ENCODE measurements at places on chromosomes 4 and X. TPM values are rescaled to one million over a fixed set of nuclear protein-coding genes. Genes with fewer than 3 reads are reported as not detected.
A peak's percentile ranks its signal among the peaks of the same experiment; 100 is the strongest.

GRCh38 chr4:41538017-41538733 lies at the start of gene LIMCH1:
TSS of gene LIMCH1 (plus strand) at chr4:41538157. CDS start at chr4:41605996, 67,839 bp downstream.
- peak; percentile 46 for DNase-seq

DNA sequence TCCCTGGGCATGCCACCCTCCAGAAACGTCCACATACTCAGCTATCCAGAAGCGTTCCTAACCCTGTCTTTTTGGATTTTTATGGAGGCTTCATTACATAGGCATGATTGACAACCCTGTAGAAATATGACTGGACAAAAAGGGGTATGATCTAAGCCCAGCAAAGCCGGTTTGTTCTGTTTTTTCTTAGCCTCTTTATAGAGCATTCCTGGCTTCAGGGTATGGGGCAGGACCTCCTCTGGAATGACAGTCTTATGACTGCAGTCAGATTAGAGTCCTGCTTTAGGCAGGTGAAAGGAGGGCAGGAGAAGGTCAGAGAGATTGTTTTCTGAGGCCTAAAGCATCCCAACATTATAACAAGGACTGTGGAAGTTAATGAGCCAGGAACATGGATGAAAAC lies 137.4 kb downstream of the DCLK2 start:
- DNase-seq: no peak

DNA sequence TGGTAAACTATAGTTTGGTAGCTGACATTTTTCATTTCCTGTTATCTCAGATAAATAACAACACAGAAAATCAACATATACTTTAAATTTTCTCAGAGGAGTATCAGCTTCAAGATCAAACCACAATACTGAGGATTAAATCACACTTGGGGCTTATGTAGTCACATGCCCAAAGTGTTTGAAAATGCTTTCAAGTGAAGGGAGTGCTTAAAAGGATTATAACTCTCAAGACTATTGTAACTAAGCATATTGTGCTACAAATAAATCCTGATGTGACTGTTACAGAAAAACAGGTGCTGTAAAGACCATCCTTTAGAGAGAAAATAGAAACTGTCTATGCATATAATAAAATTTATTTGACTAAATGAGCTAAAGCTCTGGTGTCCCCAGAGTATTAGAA lies 887.6 kb downstream of the ADGRL3 start:
- no peak for DNase-seq

DNA sequence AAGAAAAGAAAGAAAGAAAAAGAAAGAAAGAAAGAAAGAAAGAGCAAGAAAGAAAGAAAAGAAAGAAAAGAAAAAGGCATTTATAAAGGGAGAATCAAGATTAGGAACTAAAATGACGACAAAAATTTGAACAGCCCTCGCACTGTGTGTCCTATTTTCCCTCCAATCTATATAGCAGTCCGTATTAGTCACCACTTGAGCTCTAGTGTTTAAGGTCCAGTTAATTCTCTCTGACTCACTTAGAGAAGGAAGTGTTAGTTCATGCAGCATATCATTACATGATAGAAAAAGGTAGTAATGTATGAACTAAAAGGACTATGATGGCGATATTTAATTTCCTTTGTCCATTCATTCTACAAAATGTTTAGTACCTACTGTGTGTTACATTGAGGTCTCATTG lies 122.7 kb downstream of the CBLL2 start:
- DNase-seq: no peak

GRCh38 chr4:11605597-11605996 lies 176.9 kb upstream of the HS3ST1 start:
- DNase-seq: no peak

DNA sequence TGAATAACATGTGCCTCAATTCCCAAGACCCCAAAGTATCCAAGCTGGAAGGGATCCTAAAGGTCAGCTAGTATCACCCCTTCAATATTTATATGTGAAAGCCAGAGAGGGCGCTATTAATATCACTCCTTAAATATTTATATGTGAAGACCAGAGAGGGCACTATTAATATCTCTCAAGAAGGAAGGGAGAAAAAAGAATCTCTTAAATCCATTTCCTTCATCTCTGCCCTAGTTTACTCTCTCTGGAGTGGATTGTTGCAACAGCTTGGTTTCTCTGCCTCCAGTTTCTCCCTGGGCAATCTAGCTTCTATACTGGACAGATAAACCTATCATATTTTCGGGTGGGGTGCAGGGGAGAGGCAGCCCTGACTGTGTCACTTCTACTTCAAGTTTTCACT lies 31.6 kb upstream of the MSN start:
- DNase-seq: no peak

DNA sequence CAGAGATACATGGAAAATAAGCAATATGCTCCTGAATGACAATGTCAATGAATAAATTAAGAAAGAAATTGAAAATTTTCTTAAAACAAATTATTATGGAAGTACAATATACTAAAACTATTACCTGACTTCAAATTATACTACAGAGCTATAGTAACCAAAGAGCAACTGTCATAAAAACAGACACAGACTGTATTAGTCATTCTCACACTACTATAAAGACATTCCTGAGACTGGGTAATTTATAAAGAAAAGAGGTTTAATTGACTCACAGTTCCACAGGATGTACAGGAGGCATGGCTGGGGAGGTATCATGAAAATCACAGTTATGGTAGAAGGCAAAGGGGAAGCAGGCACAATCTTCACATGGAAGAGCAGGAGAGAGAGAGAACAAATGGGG lies 60.0 kb upstream of the CYSLTR1 start:
- DNase-seq: no peak

- DNase-seq: peak; percentile 67
Measured at GRCh38 chrX:115400960-115401359, 111.4 kb downstream of the LUZP4 start.

GRCh38 chrX:19743386-19743785 lies 144.0 kb downstream of the SH3KBP1 start:
- DNase-seq: no peak

DNA sequence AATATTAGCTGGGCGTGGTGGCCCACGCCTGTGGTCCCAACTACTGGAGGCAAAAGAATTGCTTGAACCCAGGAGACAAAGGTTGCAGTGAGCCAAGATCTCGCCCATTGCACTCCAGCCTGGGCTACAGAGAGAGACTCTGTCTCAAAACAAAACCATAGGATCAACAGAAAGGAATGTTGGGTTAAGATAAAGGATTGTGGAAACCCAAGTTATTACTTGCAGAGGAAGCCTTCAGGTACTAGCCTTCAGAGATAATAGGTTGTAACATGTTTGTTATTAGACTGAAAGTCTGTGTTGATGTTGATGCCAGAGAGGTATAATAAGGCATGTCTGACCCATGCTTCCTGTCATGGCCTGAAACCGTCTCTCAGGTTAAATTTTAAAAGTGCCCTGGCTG lies 16.9 kb downstream of the SSX5 start:
- no peak for DNase-seq

DNA sequence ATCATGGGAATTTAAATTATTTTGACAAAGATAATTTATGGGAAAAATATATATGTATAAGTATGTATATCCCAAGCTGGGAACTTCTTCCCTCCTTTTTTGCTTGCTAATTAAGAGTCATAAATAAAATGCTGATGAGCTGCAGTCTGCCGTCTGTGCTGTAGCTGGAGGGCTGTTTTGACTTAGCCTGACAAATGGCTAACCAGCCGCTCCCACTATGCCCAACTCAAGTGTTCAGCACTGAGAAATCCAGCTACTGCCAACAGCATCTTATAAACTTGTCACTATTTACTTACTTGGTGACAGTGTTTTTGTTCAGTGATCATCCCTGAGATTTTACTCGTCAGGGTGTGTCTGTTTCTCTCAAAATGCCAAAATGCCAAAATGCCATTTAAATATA lies 171.2 kb upstream of the PGRMC2 start:
- DNase-seq: no peak

- DNase-seq: no peak
Measured at GRCh38 chr4:72886602-72887001, 182.9 kb downstream of the COX18 start.

GRCh38 chrX:69153060-69153730 lies 12.1 kb downstream of the PJA1 start:
- DNase-seq: peak; percentile 87

- DNase-seq: no peak
Measured at GRCh38 chr4:10694828-10695209, 10.3 kb upstream of the CLNK start.

GRCh38 chrX:9903146-9903545 lies 64.0 kb upstream of the CLDN34 start:
- DNase-seq: no peak

DNA sequence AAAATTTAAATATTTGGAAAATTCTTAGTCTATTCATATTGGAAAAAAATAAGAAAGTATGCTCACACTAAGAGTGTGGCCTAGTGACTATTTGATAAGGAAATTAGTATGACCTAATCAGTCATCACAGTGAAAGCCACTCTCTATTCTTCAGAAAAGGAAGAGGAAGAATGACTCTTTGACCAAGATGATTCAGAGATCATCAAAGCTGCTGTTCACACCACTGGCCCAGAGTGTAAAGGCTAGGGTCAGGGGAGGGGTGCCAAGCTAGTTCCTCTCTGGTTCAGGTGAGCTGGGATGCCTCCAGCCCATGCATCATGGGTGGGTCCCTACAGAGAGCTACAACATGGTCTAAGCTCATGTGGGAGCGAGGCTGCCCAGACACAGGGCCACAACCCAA lies 396.9 kb upstream of the NDST3 start:
- no peak for DNase-seq

DNA sequence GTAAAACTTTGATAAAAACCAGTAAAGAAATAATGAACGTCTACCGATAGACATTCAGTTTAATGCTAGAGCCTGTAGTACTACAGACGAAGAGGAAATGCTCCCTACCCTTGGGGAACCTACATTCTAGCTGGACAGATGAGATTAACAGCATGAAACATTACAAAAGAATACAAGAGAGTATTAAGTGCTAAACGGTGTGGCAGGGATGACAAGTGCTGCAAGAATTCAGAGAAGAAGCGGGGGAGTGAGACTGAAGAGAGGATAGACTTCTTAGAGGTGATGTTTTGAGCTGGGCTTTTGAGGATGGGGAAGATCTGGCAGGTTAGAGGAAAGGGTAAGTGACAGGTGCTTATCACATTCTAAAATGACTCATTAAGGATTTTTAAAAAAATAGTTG lies 52.6 kb upstream of the ESX1 start:
- no peak for DNase-seq

GRCh38 chr4:184500748-184501589 lies 26.6 kb upstream of the IRF2 start:
- DNase-seq: no peak

GRCh38 chr4:61299316-61299715 lies 99.2 kb downstream of the ADGRL3 start:
- DNase-seq: no peak

DNA sequence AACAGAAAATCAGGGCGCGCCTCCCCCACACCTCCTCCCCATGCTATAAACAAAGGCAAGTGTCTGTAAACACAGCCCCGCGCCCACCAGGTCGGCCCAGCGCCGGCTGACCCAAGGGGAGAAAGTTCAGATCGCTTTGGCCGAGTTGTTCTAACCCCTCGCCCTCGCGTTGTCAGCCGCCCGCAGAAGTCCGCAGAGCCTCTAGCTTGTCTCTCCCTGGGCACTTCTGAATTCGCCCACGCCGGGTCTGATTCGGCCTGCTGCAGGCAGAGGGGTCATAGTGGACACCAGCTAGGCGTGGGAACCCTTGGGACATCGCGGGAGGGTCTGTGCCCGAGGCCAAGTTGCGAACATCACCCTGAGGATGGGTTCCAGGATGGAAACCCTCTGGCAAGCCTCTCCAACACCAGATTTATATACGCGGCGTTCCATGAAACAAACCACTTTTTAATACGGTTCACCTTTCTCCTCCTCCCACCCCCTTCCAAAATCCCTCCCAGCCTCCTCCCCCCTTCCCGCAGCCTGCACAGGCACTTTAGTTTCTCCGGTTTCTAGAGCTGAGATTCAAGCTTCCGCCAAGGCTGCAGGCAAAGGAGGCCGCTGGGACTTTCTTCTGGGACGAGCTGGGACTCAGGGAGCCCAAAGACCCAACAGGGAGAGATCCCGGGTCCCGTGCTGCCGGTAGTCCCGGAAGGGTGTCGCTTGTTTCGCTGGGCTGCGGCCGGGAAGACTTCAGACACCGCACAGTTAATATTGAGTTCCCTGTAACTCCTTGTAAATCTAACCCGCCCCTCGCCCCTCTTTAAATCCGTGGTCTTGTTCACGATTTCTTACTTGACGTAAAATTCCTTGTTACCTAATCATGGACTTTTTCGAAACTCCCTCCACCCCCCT lies 4.7 kb downstream of the HAND2 start:
- peak; percentile 64 for DNase-seq

DNA sequence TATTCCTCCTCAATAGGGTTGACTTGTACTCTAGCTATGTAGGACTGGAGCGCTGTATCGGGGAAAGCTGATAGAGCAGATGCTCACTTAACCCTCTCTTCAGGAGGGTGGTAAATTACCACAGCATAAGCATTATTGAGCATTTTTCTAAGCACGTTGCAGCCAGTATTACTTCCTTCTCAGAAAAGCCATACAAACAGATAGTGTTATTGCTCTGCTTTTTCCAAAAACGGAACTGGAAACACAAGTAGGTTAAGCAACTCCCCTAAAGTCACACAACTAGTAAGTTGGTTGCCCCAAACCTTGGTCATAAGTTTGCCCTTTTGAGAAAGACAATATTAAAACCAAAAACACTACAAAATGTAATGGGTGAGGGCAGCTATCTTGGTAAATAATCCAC lies 73.9 kb downstream of the REELD1 start:
- DNase-seq: no peak

DNA sequence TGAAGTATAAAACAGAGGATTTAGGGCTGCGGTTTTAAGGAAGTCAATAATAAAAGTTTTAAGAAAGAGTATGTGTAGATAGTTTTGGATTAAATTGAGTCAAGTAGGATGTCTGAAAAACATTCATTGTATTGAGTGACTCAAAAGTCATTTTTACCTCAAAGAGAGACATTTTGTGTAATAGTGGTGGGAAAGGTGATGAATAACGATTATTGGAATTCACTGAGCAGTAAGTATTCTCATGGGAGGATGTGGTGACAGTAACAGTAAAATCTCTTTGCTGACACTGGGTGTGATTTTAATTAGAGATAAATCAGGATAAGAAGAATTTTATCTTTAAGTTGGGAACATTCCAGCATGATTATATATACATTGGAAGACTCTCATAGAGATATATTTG lies 233.6 kb downstream of the PDHA2 start:
- DNase-seq: no peak

Gene ANTXR2
- total RNA-seq: 28.3 TPM

Gene SLIT2
- 1.2 TPM for total RNA-seq

Gene TRIM61
- not detected for total RNA-seq

Gene CLTRN
- total RNA-seq: 2.0 TPM

Gene ARMCX4
- total RNA-seq: 14.1 TPM

Gene ANKRD37
- 12.5 TPM for total RNA-seq

Gene PAK3
- total RNA-seq: 12.5 TPM

Gene PRSS12
- 1.9 TPM for total RNA-seq

Measured in neural progenitor cell (in vitro differentiated cells).